ENCODE measurements at places on chromosomes 12 and 14.

DNA sequence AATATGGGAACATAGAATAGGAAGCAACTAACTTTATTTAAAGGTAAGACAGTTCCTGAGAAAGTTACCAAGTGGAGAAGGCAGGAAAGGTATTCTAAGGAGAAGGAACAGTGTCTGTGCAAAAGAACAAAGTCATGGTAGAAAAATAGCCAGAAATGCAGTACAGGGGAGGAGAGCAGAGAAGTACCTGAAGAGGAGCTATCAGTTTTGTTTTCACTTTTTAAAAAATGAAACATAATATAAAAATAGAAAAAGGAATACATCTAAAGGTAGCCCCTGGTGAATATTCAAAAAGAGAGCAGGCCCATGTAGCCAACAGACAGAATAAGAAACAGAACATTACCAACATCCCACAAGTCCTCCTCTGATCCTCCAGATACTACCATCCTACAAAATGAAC, 408.7 kb downstream of the ADAMTS20 start:
- no peak for DNase-seq
- H3K4me1 ChIP-seq = no peaks in the 10 kb centered on the region
- no peak overlapping the region for H3K27ac ChIP-seq

DNA sequence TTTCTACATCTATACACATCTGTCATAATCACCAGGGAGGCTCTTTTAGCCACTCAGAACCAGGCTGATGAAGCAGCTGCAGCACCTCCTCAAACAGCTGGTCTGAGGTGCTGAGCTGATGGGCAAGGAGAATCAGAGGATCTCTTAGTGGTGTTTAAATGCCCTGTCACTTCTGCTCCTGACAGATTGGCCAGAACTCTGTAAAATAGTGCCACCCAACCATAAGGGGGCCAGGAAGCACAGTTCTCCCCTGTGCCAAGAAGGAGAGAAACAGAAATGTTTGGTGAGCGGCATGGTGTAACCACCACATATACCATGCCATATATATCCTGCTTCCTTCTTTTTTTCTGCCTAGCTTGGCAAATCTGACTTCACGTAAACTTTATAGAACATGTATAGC, 12.8 kb downstream of the SOCS2 start:
- no peak for DNase-seq
- no peak overlapping the region for H3K27ac ChIP-seq
- no peaks in the 10 kb centered on the region for H3K4me1 ChIP-seq
- no peaks in the 10 kb centered on the region for H3K36me3 ChIP-seq
- no peaks in the 10 kb centered on the region for H3K27me3 ChIP-seq

DNA sequence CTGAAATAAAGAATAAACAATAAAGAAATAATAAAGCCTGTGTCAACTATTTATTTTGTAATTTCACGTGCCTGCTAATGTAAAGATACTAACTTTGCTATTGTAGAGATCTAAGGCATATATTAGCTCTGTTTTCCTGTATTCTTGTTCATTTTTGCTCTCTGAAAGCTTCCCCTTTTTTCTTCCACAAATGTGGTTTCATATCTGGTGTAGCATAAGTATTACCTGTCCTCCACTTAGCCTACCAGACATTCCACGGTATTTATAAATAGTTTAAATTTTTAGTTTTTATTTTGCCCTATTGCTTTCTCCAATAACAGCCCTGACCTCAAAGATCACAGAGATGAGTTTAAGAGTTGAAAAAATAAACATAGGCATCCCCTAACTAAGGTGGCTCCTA, 92.6 kb upstream of the ATP2B1 start:
- no peaks in the 10 kb centered on the region for H3K4me1 ChIP-seq
- H3K4me3 ChIP-seq = no peak overlapping the region
- no peak overlapping the region for H3K27ac ChIP-seq
- no peaks in the 10 kb centered on the region for H3K27me3 ChIP-seq
- no peaks in the 10 kb centered on the region for H3K36me3 ChIP-seq

DNA sequence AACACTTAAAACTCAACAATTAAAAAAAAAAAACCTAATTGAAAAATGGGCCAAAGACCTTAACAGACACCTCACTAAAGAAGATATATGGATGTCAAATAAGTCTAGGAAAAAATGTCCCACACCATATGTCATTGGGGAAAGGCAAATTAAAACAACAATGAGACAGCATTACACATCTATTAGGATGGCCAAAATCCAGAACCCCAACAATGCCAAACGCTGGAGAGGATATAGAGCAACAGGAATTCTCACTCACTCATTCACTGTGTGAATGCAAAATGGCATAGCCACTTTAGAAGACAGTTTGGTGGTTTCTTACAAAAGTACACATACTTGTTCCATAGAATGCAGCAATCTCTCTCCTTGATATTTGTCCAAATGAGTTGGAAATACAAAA, 173.7 kb downstream of the SLC25A21 start:
- no peaks in the 10 kb centered on the region for H3K27me3 ChIP-seq
- no peak for DNase-seq
- no peak overlapping the region for H3K4me3 ChIP-seq
- H3K36me3 ChIP-seq = no peaks in the 10 kb centered on the region

- no peak overlapping the region for H3K4me3 ChIP-seq
- H3K27me3 ChIP-seq = no peaks in the 10 kb centered on the region
- no peaks in the 10 kb centered on the region for H3K36me3 ChIP-seq
- H3K27ac ChIP-seq = peak overlapping the region; percentile 82
- peaks cover 38% of the 10 kb centered on the region for H3K4me1 ChIP-seq
Observed at GRCh38 chr14:68553311-68553710, 239.6 kb downstream of the ZFP36L1 start.

- peaks cover 84% of the 10 kb centered on the region for H3K27me3 ChIP-seq
- H3K4me1 ChIP-seq = peaks cover 6% of the 10 kb centered on the region
- peak overlapping the region; percentile 44 for H3K4me3 ChIP-seq
- no peaks in the 10 kb centered on the region for H3K36me3 ChIP-seq
Observed at GRCh38 chr12:132603240-132604150, 6.9 kb downstream of the LRCOL1 start.

DNA sequence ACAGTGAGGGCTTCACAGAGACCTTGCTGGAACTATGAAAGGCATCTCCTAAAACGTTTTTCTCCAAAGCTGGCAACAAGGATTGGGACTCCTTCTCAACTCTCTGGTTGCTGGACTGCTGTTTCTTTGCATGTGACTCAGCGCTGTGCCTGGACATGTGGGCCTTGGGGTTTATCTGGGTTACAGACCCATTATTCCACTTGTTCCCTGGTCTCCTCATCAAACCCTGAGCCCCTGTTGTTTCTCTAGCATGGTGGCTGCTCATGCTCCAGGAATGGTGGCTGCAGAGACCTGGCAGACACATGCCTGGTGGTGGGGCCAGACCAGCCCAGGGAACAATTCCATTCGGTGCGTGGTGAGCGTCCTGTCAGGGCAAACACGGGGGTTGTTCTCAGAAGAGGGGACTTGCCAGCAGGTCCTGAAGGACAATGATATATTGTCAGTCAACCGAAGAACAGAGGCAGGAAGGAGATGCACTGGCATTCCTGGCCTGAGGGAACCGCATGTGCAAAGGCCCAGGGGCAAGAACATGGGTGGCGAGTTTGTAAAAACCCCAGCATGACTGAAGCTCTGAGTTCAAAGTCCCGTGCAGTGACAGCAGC, 320.1 kb upstream of the RTL1 start:
- DNase-seq = no peak
- H3K4me1 ChIP-seq = no peaks in the 10 kb centered on the region
- no peak overlapping the region for H3K4me3 ChIP-seq
- H3K27me3 ChIP-seq = no peaks in the 10 kb centered on the region
- no peaks in the 10 kb centered on the region for H3K36me3 ChIP-seq
- no peak overlapping the region for H3K27ac ChIP-seq

DNA sequence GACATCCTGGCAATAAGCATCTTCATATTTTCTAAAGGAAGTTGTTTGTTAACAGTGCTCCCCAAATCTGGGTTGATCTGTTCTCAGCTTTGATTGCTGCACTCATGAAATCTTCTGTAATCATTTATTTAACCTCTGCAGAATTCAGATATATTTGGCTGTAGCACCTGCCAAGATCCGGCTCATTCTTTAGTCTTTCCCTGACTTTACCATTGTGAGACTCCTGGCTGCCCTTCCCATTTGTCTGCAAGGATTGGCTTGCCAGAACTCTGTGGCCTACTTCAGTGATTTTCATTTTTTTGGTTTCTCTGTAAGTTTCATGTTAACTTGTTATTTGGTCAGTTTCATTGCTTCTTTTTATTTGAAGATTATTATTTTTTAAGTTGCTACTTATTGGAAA, 191.2 kb upstream of the PLXNC1 start:
- H3K4me1 ChIP-seq = no peaks in the 10 kb centered on the region
- no peaks in the 10 kb centered on the region for H3K36me3 ChIP-seq
- H3K27me3 ChIP-seq = no peaks in the 10 kb centered on the region
- H3K4me3 ChIP-seq = no peak overlapping the region
- no peak for DNase-seq

DNA sequence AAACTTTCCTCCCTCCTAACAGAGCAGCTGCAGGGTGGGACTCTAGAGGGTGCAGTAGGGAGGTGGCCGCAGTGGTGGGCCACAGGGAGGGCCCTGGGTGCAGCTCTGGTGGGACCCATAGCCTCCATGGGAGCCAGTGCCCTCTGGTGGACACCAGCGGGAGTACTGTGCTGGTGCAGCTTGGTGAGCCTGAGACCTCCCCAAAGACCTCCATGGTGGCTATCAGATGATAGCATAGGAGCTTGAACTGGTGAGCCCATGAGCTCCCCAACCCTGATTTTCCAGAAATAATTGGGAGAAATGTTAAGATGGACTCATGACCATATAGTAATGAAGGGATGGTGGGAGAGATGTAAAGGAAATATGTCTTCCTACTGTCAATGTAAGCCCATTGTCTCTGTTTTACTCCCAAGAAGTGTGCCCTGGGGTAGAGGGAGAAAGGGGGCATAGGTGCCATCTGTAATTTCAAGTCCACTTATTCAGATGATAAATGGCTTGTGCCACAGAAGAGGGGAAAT, 98.7 kb downstream of the GAS2L3 start:
- no peaks in the 10 kb centered on the region for H3K36me3 ChIP-seq
- no peak for DNase-seq
- H3K4me1 ChIP-seq = peaks cover 11% of the 10 kb centered on the region
- H3K27me3 ChIP-seq = no peaks in the 10 kb centered on the region

DNA sequence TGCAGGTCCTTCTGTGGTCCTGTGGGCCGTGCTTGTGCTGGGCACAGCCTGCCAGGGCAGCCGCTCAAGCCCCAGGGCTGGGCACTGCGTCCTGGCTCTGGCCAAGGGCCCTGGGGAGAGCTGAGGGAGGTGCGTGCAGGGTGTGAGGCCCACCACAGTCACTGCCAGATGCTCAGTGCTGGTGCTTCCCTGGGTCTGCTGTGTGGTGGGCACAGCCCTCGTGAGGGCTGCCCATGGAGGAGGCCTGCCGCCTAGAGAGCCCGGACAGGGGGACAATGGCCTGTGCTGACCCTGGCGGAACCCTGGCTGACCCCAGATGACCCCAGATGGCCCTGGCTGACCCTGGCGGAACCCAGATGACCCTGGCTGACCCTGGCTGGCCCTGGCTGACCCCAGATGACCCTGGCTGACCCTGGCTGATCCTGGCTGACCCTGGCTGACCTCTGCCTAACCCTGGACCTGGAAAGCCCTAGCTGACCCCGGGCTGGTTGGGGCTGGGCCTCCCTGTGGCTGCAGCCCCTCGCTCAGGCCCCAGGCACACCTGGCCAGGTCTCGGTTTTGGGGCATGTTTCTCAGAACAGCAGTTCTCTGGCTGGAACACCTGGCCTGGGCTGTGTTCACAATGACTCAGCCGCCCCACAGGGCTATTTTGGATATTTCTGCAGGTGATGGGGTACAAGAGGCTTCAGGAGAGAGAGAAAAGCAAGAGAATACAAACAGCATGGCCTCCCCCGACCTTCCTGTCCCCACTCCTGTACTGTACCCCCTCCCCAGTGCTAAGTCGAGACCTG, 55.4 kb downstream of the TMEM121 start:
- H3K4me1 ChIP-seq = no peaks in the 10 kb centered on the region
- H3K4me3 ChIP-seq = no peak overlapping the region
- no peaks in the 10 kb centered on the region for H3K27me3 ChIP-seq
- no peak overlapping the region for H3K27ac ChIP-seq

DNA sequence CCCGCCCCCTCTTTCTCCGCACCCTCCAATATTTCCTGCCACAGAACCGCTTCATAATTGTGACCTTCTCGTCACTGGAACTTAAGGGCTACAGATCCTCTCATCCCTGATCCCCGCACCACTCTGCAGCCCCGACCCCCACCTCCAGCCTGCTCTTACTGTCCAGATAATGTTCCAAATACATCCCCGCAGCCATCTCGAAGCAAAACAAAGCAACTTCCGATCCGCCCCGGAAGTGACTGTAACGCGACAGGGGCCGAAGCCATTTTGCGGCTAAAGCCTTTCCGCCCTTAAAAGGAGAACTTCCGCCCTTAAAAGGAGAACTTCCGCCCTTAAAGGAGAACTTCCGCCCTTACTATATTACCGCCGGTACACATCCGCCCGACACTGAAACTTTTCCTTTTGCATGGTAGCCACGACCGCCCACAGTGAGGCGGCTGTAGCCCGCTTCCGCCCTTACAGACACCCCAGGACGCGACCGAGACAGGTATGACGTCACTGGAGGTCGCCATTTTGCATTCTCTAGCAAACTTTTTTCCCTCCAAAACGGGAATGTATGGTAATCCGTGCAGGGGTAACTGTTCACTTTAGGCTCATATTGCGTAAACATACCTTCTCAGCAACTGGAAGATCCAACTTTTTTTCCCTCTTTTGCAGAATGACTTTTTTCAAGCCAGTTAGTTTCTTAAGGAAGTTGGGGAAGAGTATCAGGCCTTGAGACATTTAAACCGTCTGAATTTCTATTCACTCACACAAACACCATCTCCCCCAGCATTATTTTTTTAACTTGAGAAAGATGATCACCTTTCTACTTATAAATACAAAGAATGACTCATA, at the start of gene ING4:
TSS of gene ING4 (minus strand) at position 214 of the 837 bp plus-strand sequence. CDS start at position 196, 18 bp downstream.
- H3K27ac ChIP-seq = peak within 1 kb of the TSS; percentile 79
- peaks cover 9% of the 10 kb centered on the region for H3K36me3 ChIP-seq
- peak; percentile 94 for DNase-seq
- peaks cover 13% of the 10 kb centered on the region for H3K4me1 ChIP-seq
- no peaks in the 10 kb centered on the region for H3K27me3 ChIP-seq

DNA sequence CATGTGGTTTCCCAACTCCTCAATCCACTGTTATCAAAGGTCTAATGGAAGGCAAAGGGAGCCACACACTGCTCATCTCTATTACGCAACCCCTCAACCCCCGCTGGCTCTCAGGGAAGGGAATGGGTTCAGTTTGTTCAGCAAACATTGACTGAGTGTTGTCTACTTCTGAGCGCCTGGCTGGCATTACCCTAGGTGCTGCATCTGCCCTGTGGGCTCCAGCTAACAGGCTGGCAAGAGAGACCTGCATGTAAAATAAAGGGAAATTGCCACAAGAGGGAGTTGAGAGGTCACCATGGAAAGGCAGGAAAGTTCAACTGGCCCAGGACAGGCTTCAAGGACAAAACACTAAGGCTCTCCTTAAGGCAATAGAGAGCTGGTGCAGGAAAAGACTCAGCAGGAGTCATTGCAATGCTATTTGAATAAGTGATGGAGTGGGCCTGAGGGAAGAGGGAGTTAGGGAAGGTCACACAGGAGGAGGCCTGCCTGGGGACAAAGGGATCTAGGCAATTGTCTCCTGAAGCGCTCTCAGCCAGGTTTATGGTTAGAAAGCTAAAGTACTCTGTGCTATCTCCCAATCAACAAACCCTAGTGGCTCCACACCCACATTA, 5.5 kb upstream of the ZNF740 start:
- H3K27me3 ChIP-seq = no peaks in the 10 kb centered on the region
- H3K4me1 ChIP-seq = no peaks in the 10 kb centered on the region
- DNase-seq = no peak
- no peak overlapping the region for H3K27ac ChIP-seq

Data from tibial nerve (tissue), 4 donors.